MV-4-11 (cell line): ENCODE measurements at places on chromosomes 2 and 18.

- DNase-seq = no peak
These were observed 1348.7 kb upstream of the NXPH2 start for GRCh38 chr2:140128909-140129308.

DNA sequence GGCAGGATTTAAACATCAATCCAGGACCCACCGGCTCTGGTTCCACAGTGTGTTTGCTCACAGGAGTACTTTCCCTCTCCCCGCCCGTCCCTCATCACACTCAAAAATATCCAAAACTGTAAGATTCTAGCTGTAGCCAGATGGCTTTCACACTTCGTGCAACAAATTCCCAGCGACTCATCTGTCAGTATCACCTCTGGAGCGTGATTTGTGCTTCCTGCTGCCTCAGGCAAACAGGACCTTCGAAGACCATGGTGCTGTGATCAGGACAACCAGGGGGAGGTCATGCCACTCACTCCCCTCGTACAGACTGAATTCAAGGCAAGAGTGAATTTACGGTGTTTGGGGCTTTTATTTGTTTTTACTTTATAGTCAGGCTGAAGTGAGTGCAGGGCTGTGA is 154.5 kb upstream of the PID1 start:
- DNase-seq = no peak

DNA sequence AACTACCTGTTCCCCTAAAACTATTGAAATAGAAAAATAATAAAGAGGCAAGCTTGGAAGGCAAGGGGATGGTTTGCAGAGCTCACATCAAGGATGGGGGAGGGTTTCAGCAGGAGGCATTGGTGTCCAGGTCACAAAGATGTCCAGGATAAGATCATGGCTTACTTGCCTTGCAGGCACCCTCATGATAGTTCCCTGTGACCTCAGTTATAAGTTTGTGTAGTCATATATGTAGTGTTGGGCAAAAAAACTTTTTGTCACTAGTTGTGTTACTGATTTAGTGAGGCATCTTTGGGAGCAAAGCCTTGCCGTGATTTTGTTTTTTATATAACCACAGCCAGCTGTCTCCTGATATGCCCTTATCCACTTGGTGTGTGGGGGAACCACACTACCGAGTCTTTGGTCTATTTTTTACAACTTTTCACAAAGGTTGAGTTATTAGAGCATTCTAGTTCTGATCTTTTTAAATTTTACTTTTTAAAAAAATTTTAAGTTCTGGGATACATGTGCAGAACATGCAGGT is 53.3 kb downstream of the IL1R2 start:
- no peak for DNase-seq

- DNase-seq = no peak
These were observed 2.0 kb downstream of the NBEAL1 start for GRCh38 chr2:203016716-203017115.

GRCh38 chr18:55768255-55768654 is 180.3 kb upstream of the TCF4 start:
- no peak for DNase-seq
